ENCODE measurements at places on chromosomes 11 and 22. TPM values are rescaled to one million over a fixed set of nuclear protein-coding genes. Genes with fewer than 3 reads are reported as not detected.

JRKL gene
- 3.0 TPM for total RNA-seq

KCTD14 gene
- 12.5 TPM for total RNA-seq

WEE1 gene
- total RNA-seq: 142 TPM

ZNF215 gene
- 18.2 TPM for total RNA-seq

CASP1 gene
- total RNA-seq: not detected

ANKK1 gene
- total RNA-seq: 0.20 TPM

MN1 gene
- total RNA-seq: 2.8 TPM

JHY gene
- 0.79 TPM for total RNA-seq

CYP2D6 gene
- total RNA-seq: 2.3 TPM

NRGN gene
- 7.0 TPM for total RNA-seq

SLC22A25 gene
- not detected for total RNA-seq

PHF21B gene
- total RNA-seq: 60.3 TPM

RCN1 gene
- 114 TPM for total RNA-seq

RBM14 gene
- 171 TPM for total RNA-seq

PICALM gene
- 76.4 TPM for total RNA-seq

PLAAT4 gene
- total RNA-seq: 3.5 TPM

KREMEN1 gene
- total RNA-seq: 2.4 TPM

APOL4 gene
- total RNA-seq: not detected

CYTH4 gene
- not detected for total RNA-seq

MS4A12 gene
- total RNA-seq: not detected
